Stimulated activated CD4-positive, alpha-beta T cell treated with anti-CD3 and anti-CD28 coated beads, Interleukin-12 subunit alpha, Interleukin-12 subunit beta, amount 100 ng/mL, for 48 hours (primary cell): ENCODE measurements at places on chromosomes 1 and 21.

DNA sequence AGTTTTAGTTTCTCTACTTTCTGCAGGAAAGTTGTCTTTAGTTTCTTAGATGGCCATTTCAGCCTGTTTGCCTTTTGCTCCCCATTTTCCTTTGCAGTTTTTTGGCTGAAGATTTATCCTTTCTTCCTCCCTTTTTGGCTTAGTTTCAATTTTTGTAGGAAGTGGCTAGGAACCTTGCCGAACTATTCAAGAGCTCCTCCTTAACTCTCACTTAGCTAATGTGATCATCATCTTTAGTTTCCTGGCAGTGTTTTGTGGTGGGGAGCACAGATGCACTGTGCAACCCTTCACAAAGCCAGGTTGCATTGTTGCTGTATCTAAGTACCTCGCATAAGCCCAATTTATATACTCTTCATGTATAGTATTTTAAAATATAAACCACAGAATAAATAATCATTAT lies 28.8 kb upstream of the CCDC181 start:
- no peak for DNase-seq

- no peak for DNase-seq
Observed at GRCh38 chr1:197063212-197063611, 3.8 kb downstream of the F13B start.

GRCh38 chr1:74964508-74965102 lies 169.6 kb upstream of the LHX8 start:
- DNase-seq = no peak

GRCh38 chr1:84171481-84171880 lies 27.4 kb downstream of the PRKACB start:
- no peak for DNase-seq

- DNase-seq = no peak
Observed at GRCh38 chr1:8789314-8790214, 27.9 kb downstream of the RERE start.

GRCh38 chr21:40143822-40144525 lies 276.7 kb downstream of the PCP4 start:
- DNase-seq = peak; percentile 35

DNA sequence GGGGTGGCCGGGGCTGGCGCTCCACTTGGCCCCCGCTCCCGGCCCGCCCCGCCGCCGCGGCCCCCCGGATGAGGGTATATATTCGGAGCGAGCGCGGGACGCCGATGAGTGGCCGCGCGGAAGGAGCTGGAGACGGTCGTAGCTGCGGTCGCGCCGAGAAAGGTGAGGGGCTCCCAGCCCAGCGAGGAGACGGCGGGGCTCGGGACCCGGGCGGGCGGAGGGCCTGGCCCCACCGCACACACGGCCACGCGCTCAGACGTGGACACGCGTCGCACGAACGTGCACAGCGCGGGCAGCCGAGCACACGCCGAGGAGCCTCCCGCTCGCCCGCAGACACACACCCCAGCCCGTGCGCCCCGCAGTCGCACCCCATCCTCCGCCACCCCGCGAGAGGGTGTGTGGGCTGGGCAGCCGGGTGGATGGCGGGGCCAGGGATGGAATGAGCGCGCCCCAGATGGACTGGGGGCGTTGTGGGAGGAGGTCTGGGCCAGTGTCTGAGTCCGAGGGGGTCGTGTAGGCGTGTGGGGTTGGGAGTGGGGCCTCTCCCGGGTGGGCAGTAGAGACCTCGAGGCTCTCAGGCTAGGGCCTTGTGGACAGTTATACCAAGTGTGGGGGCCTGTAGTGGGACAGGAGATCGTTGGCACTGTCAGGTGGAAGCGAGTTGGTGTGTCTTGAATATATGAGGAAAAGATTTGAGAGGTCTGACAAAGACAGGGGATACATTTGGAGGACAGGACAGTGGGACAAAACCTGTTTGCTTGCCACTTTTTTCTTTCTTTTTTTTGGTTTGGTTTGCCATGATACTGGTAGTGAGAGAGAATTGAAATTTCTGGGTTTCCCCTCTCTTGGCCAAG lies at the start of gene UAP1:
Gene UAP1, plus strand, starts transcription at position 107 of the 854 bp plus-strand sequence. CDS start 4,347 bp downstream, outside the sequence.
- no peak for DNase-seq

- DNase-seq = no peak
Observed at GRCh38 chr1:157438146-157438545, 114.2 kb downstream of the FCRL5 start.
